ENCODE measurements at places on chromosomes 13 and 19. TPM values are rescaled to one million over a fixed set of nuclear protein-coding genes. Genes with fewer than 3 reads are reported as not detected.

GRCh38 chr13:27083183-27083582 is 88.4 kb downstream of the USP12 start:
- DNase-seq: no peak

DNA sequence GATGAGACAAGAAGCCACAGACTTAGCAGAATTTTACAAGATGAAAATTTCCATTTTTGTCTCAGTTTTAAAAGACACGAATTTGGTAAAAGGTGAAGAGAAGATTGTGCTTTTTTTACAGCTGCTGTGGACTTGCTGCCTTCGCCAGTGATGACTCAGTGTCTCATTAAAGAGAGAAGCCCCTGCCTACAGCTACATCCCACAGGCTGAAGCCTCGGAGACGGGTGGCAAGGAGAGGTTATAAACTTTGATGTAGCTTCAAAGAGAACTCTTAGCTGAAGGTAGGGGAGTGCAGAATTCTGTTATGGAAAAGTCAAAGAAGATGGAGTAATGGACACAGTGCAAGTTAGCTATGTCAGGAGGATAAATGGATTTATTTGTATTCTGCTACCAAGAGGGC is 683.4 kb upstream of the ARGLU1 start:
- DNase-seq: no peak

DNA sequence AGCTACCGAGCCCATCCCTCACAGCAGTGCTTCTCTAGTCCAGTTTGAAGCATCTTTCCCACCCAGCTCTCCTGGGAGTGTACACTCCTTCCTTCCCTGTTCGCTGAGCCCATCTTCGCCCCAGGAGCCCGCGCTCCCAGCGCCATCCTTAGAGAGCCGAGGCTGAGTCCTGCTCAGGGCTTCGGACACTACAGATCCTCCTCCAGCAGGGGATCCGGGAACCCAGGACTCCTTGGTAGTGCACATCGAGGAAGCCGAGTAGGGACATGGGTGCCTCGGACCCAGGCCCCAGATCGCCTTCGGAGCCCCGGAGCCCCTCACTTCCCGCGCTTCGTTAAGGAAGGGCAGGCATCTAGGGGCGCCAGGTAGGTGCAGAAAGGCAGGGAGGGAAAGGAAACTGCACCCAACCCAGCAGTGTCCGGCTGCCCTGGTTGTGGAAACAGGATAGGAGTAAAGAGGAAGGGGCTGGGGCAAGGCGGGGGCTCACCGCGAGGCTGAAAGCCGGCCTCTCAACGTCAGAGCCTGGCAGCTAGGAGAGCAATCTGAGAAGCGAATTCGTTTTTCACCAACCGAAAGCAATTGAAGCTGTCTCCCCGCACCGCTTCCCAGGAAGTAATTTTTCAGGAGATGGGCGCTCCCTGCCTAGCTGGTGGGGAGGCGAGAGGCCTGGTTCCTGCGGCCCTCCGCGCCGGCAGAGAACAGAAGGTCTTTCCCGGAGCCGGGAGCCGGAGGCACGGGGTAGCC is 1.0 kb downstream of the PDX1 start:
- no peak for DNase-seq

GRCh38 chr13:71217827-71218226 is 649.2 kb downstream of the DACH1 start:
- DNase-seq: no peak

DNA sequence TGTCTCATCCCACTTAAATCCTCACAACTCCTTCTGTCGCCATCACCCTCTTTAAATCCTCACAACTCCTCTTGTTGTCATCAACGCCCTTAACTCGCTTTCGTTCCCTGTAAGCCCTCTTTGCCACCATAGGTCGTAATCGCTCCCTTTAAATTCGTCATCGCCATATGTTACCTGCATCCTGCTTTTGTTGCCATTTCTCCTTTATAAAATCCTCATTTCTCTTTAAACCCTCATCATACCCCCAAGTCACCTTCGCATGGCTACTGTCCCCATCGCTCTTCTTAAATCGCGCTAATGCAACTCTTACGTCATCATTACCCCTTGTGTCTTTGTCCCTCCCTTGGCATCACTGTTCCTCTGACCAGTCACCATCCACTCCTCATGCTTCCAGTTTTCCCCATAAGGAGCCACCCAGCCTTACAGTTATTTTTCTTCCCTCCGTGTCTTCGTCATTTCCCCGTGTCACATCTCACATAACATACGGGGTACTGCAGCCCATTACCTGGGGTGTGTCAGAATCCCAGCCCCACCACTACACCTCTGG is 539 bp downstream of the PLD3 start:
- no peak for DNase-seq

GRCh38 chr13:32023096-32023495 is 8.5 kb upstream of the FRY start:
- no peak for DNase-seq

DNA sequence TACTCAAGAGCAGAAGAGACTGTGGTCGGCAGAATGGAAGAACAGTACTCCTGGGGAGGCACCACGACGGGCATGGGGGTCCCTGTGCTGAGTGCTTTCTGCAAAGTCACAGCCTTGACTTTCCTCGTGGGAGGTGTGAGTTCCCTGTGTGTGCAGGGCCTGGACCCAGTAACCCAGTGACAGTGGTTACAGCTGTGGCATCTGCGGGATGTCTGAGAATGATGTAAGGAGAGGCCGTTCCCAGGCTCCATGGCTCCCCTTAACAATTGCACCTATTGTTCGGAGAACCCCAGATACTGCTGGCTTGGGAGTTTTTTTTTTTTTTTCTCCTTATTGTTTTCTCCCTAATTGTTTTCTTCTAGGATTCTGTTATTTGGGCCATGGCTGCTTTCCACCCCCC is 5.1 kb upstream of the NANOS2 start:
- DNase-seq: no peak

DNA sequence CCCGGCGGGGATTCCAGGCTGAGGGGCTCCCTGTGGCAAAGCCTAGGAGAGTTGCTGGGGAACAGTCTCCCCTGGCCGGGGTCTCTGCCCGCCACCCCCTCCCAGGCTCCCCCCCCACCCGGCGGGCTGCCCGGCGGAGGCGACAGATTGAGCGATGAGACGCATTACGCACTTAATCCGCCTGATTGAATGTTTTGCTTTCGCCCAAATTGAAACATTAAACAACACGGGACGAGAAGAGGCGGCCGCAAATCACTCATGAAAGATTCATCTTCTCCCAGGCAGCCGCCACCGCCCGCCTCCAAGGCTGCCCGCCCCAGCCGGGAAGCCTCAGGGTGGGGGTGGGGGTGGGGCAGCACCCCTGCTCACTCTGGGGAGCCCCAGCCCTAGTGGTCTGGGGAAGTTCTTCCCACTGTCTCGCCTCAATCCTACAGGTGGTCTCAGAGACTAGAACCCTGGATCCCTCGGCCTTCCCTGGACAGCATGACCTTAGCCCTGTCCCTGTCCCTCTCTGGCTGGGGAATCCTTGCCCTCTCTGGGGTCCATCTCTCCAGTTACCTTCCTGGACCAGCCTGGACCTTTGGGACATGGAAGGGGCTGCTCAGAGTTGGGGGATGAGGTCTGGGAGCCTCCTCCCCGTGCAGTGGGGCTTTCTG is 7.6 kb upstream of the ERFL start:
- DNase-seq: no peak

- DNase-seq: no peak
Measured at GRCh38 chr13:27997904-27998522, 9.5 kb upstream of the URAD start.

- DNase-seq: no peak
Measured at GRCh38 chr19:45451131-45451849, 16.5 kb upstream of the FOSB start.

GRCh38 chr13:23671897-23672296 is 101.7 kb downstream of the TNFRSF19 start:
- DNase-seq: no peak

DNA sequence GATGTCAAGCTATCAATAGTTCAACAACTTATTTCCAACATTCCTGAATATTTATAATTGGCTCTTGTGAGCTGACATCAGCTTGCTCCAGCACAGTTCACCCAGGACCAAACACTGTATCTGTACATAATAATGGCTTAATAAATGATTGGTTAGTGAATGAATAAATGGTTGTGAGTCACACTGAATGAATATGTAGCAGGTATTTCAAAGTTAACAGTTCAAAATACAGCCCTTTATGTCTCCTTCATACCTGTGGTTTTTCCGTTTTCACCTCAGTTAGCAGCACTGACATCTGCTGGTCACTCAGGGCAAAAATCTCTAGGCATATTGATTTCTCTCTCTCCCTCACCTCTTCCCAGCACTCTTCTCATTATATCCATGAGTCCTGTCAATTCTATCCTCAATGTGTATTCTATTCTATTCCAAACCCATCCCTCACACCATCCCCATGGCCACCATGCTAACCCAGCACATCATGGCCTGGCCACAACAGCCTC is 76.3 kb downstream of the PEG3 start:
- DNase-seq: no peak

DNA sequence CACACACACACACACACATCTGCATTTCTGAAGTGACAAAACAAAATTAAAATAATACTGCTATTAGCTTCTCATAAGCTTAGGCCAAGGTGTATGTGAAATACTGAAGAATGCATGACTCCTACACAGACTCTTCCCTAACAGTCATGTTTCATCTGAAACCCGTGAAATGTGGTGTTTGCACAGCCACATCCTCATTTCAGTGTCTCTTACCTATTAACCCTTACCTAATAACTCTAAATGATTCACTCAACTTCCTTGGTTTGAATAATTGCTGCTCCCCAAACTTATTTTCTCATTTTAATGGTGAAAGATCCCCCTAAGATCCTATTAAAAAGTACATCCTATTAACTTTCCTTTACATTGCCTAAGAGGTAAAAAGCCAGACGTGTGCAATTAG is 117.6 kb downstream of the MIPEP start:
- DNase-seq: no peak

GRCh38 chr13:33328701-33329100 is 43.1 kb upstream of the STARD13 start:
- no peak for DNase-seq

ARHGAP33 gene
- 10.1 TPM for total RNA-seq

TMEM86B gene
- 3.2 TPM for total RNA-seq

CA11 gene
- total RNA-seq: 34.2 TPM

LYPD5 gene
- not detected for total RNA-seq
